Left kidney (tissue), 8 donors: ENCODE measurements at places on chromosomes 6 and 20. TPM values are rescaled to one million over a fixed set of nuclear protein-coding genes. Genes with fewer than 3 reads are reported as not detected.

DNA sequence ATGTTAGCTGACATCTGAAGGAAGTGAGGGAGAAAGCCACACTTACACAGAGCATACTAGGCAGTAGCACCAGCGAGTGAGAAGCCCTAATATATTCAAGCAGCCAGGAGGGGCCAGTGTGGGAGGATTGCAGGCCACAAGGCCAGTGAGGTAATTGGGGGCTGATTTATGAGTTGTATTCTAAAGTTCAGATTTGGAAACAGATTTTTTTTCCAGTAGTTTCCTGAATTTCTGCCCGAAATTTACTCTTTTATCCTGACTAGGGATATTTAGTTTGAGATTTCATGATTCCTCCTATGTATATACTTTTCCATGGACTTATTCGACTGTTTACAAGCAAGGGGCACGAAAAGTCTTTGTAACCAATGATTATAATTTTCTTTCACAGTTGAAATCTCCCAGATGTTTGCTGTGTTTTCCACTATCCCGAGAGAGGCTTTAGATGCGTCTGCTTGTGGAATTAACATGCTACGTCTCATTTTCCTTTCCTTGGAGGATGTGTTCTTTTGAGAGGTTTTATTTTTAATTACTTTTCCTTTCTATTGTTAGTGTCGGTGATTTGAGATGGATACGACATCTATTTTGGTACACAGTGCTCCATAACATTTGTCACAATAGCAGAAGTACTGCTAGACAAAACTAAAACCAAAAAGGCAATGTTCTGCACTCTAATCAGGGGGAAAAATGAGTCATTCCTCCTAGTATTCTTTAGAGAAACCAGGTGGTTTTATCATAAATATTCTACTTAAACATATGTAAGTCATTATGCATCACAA is 356.3 kb upstream of the HSF2 start:
- peak; percentile 47 for DNase-seq

The GPR6 gene
- polyA plus RNA-seq, result not detected

The KCNG1 gene
- 4.3 TPM for polyA plus RNA-seq

DNA sequence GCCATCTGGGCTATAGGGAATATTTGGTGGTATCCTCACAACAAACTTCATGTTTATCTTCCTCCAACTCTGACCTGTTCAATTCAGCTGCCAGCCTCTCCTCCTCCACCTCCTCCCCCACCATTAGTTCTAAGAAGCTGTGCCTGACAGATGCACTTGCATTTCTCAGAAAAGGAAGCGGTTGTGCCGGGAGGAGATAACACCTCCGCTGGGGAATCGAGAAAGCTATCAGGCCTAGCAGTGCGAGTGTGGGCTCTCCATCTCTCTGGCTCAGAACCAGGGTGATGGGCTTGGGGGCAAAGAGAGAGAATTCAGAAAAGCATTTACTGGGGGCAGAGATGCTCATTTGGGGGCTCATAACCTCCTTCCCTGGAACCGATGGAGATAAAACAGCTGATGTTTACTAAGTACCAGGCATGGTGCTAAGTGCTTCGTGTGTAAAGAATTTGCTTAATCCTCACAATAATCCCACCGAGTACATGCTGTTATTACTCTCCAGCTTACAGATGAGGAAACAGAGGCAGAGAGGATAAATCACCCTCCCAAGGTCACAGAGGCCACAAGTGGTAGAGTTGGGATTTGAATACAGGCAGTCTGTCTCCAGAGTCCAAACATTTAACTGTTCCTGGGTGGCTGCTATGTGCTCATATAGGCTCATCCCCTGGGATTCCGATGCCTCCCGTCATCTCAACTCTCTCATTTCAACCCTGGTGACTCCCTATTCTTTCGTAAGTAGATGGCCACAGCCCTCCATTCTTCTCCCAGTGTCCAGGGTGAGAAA is 38.3 kb downstream of the COX4I2 start:
- no peak for DNase-seq
